Osteoblast (primary cell): ENCODE measurements at places on chromosomes 3 and 15. TPM values are rescaled to one million over a fixed set of nuclear protein-coding genes. Genes with fewer than 3 reads are reported as not detected.

GRCh38 chr15:87901926-87902690 lies 354.4 kb downstream of the NTRK3 start:
- no peak overlapping the region for H3K27ac ChIP-seq
- H3K36me3 ChIP-seq: no peaks in the 10 kb centered on the region
- H3K4me3 ChIP-seq: no peak overlapping the region
- no peak for DNase-seq
- H3K4me1 ChIP-seq: no peaks in the 10 kb centered on the region

MESP2 gene
- 0.72 and 1.5 TPM in 2 replicates for total RNA-seq

DNA sequence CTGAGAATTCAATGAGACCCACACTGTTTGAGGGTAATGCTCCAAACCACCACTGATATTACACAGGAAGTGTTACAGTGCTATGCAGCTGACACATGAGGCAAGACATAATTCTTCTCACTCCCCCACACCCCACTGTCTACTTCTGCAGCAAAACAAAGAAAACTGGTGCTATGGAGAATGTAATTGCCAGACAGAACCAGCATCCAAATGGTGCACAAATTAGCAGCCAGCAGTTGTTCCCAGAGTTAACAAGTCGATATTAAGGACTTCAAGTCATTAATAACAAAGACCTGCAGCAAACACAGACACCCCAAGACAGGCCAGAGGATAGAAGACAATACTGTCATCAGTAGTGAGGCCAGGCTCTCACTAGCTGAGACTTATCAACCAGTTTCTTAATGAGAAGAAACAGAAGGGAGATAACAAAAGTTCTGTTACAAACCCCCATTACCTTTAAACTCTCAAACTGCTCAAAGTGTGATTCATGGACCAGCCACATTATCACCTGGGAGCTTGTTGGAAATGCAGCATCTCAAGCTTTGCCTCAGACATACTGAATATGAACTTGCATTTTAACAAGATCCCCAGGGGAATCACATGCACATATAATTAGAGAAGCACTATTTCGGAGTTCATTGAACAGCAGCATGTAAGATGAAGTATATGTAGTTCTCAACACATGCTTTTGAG lies 58.7 kb upstream of the FNDC3B start:
- no peaks in the 10 kb centered on the region for H3K36me3 ChIP-seq
- no peaks in the 10 kb centered on the region for H3K27me3 ChIP-seq

DNA sequence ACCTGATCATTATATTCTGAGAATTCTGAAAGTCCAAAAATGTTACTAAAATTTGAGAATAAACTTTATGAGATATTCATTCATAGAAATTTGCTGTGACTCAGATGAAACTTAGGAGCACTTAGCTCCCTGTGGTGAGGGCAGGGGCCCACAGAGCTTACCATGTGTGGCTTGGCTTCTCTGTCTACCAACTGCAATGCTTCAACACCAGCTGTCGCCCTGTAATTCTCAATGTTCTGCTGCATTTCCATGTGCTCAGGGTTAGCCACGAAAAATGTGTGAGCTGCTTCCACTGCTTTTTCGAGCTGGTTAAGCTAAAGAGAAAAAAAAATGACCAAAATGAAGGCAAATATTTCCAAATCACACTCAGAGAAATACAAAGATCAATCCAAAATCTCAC lies 125.6 kb downstream of the P3H2 start:
- DNase-seq: peak; percentile 27
- no peaks in the 10 kb centered on the region for H3K36me3 ChIP-seq
- no peak overlapping the region for H3K4me3 ChIP-seq

DNA sequence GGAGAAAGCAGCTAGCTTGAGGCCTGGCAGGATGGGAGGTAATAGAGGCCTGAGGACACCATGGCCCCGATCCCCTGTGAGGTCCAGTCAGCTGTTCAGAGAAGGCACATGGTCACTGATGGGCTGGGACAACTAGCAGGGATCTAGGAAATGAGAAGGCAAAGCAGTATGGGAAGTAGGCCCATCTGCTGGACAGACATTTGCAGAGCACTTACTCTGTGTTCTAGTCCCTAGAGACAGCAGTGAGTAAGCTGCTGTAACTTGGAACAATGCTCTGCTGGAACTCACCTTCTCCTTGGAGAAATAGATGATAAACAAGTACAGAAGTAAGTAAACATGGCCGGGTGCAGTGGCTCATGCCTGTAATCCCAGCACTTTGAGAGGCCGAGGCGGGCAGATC lies 7.1 kb downstream of the ECE2 start:
- H3K36me3 ChIP-seq: no peaks in the 10 kb centered on the region
- H3K27ac ChIP-seq: no peak overlapping the region

DNA sequence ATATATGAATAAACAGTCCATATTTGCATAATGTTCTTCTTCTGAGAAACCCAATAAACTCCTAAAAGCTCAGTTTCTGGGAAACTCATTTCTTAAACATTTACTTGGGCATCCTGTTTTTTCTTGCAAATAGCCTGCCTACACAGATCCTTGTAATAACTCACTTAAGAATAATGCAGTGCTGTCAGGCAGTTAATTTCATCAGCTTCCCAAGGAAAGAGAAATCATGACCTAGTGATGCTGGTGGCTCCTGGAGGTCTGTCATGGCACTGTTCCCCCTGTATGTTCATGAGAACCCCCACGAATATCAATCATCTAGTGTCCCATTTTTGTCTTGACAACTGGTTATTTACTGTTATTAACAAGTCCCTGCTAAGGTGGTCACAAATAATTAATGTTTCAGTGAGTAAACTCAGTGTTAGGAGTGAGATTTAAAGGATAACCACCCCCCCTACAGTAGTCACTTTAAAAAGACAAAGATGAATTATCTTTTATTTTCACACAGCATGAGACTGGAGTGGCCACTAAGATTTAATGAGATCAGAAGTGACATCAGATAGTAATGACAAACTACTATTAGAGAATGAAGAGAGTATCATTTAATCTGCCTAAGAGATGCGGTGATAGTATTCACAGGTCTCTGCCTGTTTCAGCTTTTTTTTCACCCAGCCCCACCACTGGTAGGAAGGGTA lies 279.5 kb upstream of the NECTIN3 start:
- no peak overlapping the region for H3K27ac ChIP-seq
- DNase-seq: no peak
- no peak overlapping the region for H3K4me3 ChIP-seq
- no peaks in the 10 kb centered on the region for H3K36me3 ChIP-seq
- H3K27me3 ChIP-seq: no peaks in the 10 kb centered on the region

CADPS gene
- total RNA-seq: 3.2 TPM in 1 of 2 replicates, not detected in the other

DNA sequence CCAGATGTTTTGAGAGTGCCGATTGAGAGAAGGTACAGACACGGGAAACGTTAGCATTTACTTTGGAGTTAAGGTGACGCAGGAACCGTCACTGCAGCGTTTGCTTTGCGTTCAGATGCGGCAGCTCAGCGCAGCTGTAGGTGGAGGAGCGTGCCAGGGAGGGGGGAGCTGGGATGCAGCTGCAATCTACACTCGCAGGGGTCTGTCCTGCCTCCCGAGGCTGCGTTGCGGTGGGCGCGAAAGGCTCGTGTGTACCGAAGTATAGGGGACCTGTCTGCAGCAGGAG lies 425 bp upstream of the FYTTD1 start:
- H3K4me3 ChIP-seq: peak overlapping the region; percentile 87
- peaks cover 19% of the 10 kb centered on the region for H3K4me1 ChIP-seq
- peak overlapping the region; percentile 70 for H3K27ac ChIP-seq
- DNase-seq: peak; percentile 92
- H3K36me3 ChIP-seq: no peaks in the 10 kb centered on the region

- H3K4me1 ChIP-seq: no peaks in the 10 kb centered on the region
- no peaks in the 10 kb centered on the region for H3K27me3 ChIP-seq
- H3K4me3 ChIP-seq: no peak overlapping the region
- H3K27ac ChIP-seq: no peak overlapping the region
- no peaks in the 10 kb centered on the region for H3K36me3 ChIP-seq
- DNase-seq: no peak
These were observed 202.8 kb downstream of the CADM2 start for GRCh38 chr3:85161544-85161943.

- no peak overlapping the region for H3K27ac ChIP-seq
- DNase-seq: peak; percentile 22
- peaks cover 18% of the 10 kb centered on the region for H3K4me1 ChIP-seq
- H3K4me3 ChIP-seq: no peak overlapping the region
These were observed 6.8 kb downstream of the VILL start for GRCh38 chr3:37997342-37997741.

DNA sequence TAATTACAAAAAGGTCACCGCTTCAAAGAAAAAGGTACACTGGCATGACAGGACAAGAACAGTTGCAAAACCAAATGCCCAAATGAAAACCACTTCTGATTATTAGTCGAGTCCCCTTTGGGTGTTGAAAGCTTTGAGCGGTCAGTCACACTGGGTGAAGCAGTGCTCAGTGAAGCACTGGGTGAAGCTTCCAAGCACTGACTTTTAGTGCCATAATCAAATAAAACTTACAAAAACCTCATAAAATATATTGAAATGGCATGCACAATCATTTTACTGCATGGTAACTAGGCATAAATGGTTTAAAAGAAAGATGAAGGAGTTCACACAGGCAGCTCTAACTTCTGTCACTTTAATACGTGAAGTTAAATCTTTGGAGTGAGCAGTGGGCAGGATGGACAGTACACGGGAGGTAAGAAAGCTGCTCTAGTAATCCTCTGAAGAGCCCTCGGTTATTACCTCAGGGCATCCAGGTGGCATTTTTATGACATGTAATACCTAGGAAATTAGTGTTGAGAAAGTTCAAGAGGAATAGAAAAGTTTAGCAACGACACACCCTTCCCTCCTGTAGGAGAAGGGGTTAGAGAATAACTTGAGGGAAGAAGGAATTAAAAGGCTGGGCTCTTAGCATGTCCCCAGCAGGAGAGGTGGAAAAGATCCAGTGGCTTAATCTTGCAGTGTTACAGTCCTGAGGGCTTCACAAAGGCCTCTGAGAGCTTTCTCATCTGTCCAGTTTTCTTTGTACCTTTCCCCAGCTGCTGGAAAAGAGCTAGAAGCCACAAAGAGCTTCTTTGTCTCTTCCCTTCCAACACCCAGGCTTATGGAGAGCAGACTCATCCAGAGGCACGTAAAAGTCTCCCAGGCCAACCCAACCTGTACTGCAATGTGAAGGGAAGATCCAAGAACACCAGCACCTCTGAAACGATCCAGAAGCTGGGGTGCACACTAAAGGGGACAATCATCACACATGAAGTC lies 64.9 kb upstream of the MYO5C start:
- H3K4me1 ChIP-seq: peaks cover 10% of the 10 kb centered on the region
- H3K27ac ChIP-seq: no peak overlapping the region
- peaks cover 5% of the 10 kb centered on the region for H3K36me3 ChIP-seq
- no peaks in the 10 kb centered on the region for H3K27me3 ChIP-seq
- no peak overlapping the region for H3K4me3 ChIP-seq
- no peak for DNase-seq

DNA sequence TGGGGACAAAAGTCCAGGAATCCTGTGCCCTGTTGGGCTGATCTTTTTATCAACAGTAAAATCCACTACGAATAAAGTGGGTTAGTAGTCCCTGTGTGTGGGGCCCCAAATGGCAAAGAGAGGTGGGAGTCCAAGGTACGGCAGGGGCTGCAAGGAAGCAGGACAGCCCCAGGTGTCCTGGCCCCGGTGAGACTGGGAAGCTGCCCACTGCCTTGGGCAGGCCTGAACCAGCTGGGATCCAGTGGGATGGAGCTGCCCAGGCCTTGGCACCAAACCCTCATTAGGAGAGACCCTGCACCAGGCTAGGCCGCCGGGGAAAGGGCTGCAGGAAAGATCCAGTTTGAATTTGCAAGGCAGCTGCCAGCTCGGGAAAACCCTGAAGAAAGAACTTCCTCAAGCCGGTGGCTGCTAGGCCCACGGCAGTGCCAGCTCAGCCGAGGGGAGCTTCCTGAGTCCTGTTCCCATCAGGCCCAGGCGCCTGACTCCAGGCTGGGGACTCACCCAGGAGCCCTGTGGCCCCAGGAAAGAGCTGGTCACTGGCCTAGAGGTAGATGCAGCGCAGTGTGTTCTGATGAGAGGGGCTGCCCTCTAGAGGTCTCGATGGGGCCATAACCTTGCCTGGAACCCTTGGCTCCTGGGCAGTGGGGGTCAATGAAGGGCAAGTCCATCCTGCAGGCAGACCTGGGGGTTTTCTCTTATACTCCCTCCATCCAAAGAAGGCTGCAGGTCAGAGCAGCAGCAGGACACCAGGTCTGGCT lies 14.4 kb upstream of the GNAI2 start:
- H3K4me1 ChIP-seq: peaks cover 5% of the 10 kb centered on the region
- DNase-seq: peak; percentile 77
- H3K4me3 ChIP-seq: no peak overlapping the region
- no peak overlapping the region for H3K27ac ChIP-seq
- no peaks in the 10 kb centered on the region for H3K36me3 ChIP-seq

REC114 gene
- not detected in 2 replicates for total RNA-seq

DNA sequence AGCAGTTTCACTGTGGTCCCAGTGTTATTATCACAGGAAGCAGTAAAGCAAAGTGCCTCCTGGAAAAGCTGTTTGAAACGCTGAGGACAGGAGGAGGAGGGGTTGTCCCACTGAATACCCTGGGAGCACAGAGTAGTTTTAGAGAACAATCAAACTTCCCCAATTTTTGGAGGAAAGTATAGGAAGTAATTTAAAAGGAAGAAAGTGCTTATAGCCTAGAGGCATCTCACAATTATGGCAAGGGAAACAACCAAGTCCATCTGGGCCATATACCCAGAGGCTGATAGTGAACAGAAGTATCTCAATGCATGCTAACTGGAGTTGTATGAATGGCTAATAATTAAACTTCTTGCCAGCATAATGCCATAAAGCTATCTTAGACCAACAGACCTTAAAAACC lies 137.2 kb upstream of the EPHA6 start:
- H3K36me3 ChIP-seq: no peaks in the 10 kb centered on the region
- H3K27ac ChIP-seq: no peak overlapping the region
- H3K27me3 ChIP-seq: no peaks in the 10 kb centered on the region
- H3K4me3 ChIP-seq: no peak overlapping the region
- no peak for DNase-seq

CD200 gene
- 1.5 and 3.3 TPM in 2 replicates for total RNA-seq

PXYLP1 gene
- total RNA-seq: 6.5 and 9.1 TPM in 2 replicates

- H3K4me3 ChIP-seq: peak within 1 kb of the TSS; percentile 88
- H3K4me1 ChIP-seq: peaks cover 6% of the 10 kb centered on the region
- peak within 1 kb of the TSS; percentile 91 for H3K27ac ChIP-seq
- peaks cover 9% of the 10 kb centered on the region for H3K27me3 ChIP-seq
- peak; percentile 96 for DNase-seq
These were observed at the start of gene ARMC8 for GRCh38 chr3:138187296-138188012. Gene ARMC8 (plus strand): TSS chr3:138187301. CDS start chr3:138187555, 254 bp downstream.

TEX55 gene
- not detected in 2 replicates for total RNA-seq
